NCI-H2227 treated with DMSO at 0.1 percent for 48 hours (cell line): ENCODE measurements at places on chromosomes 12 and 14.
A peak's percentile ranks its signal among the peaks of the same experiment; 100 is the strongest.

- no peak for DNase-seq
Observed at GRCh38 chr12:127300075-127300474, 966.9 kb upstream of the TMEM132C start.

DNA sequence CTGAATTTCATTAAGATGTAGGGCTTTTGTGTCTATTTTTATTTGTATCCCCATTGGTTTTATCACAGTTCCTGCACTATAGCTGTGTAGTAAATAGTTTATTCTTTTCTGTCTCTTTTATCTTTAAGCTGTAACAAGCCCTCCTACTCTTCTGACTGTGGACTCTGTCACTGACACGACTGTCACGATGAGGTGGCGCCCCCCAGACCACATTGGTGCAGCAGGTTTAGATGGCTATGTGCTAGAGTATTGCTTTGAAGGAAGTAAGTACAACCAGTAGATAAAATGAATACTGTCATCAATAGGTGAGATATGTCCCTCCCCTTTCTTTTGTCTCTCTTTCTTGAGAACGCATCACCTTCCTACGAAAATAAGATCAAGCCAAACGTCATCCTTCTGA is 34.1 kb upstream of the CHPT1 start:
- no peak for DNase-seq

DNA sequence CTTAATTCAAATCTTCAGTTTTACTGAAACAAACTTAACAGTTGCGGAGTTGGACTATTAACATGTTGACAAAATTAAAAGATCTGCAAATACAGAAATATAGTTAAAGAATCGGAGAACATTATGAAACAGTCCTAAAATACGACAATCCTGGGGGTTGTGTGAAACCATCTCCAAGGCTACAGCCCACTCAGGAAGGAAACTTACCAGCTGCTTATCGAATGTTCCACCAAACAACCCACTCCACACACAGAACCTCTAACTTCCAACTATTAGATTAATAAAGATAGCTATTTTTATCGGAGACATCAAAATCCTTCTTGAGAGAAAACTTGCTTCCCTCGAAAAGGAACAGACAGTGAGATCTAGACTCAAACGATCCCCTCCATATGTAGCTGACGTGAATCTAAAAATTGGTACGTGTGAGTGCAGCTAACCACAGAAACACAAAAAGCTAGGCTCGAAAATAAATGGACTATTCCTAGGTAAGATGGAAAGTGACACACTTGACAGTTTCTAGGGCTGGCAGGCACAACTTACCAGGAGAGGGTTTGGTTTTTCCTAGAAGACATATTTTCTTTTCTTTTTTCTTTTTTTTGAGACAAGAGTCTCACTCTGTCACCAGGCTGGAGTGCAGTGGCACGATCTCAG is 12.9 kb downstream of the VPS37B start:
- DNase-seq = no peak

DNA sequence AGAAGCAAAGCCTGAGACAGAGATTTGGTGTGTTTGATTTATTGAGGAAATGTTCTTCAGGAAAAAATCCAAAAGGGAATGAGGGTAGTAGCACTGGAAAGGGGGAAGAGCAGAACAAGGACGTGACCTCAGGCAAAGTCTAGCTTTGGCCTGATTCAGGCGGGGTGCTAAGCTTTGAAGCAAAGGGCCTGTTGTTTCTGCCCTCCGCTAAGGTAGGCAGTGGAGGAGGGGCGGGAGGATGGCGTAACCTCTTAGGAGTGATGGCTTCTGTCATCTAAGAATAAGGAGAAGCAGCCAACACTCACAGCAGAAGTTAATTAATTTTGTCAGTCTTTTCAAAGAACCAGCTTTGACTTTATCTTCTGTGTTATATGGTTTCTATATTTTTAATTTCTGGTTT is 20.4 kb downstream of the ABHD12B start:
- DNase-seq = no peak

DNA sequence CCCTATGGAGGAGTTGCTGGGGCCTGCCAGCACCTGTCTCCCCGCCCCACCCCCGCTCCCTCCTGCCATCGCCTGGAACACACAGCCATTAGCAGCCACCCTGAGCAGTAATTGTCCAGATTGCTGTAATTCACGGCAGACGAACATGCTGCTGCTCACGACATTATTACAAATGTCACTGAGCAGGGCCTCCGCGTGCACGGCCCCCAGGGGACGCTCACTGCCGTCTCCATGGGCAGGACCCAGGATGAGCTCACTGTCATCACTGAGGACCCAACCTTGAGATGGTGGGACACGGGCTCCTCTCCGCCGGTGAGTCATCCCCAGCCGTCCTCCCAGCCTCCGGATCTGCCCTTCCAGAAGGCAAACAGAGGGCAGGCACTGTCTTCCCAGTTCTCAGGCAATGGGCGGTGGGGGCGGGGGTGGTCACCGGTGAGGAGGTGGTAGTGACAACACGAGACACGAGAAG is 100.4 kb downstream of the RFLNA start:
- DNase-seq = peak; percentile 66

GRCh38 chr14:102665621-102666020 is 73.2 kb downstream of the RCOR1 start:
- DNase-seq = no peak

- DNase-seq = no peak
Observed at GRCh38 chr14:23431486-23431885, 4.0 kb downstream of the MYH7 start.

DNA sequence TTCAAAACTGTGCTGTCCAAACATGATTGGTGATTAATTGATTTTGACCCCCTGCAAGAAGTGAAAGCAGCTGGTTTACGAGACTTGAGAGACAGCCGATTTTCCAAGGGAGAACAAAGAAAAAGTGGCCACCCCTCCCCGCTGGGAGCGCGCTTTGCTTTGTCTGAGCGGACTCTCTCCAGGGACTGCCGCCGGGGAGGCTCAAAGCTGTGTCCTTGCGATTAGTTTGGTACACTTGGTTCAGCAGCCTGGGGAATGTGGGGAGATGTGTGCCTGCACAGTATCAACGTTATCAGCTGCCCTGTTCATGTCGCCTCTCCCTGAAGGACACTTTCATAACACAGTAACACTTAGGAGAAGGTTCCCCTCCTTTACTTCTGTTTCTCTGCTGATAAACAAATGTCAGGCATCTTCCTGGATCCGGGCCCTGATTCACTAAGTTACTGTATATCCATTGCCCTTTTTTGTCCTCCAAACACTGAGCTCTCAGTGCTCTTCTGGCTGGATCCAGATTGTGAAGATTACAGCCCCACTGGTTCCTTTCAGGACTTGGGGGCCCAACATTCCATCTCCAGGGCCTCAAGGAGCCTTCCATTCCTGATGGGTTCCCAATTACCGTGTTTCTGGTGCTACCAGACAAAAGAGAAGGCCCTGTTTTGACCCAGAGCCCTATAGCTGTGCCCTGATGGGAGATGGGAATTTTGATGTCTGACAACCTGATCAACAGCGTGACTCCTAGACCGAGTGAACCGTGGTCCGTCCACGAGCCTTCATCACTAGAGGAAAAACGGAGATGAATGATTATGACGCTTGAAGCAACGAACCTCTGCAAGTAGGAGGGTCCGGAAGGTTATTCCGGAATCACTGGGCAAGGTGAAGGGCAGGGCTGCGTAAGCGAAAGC is 31.7 kb upstream of the TUBA1C start:
- peak; percentile 62 for DNase-seq

GRCh38 chr14:105041841-105042765 is 21.2 kb upstream of the CDCA4 start:
- no peak for DNase-seq

DNA sequence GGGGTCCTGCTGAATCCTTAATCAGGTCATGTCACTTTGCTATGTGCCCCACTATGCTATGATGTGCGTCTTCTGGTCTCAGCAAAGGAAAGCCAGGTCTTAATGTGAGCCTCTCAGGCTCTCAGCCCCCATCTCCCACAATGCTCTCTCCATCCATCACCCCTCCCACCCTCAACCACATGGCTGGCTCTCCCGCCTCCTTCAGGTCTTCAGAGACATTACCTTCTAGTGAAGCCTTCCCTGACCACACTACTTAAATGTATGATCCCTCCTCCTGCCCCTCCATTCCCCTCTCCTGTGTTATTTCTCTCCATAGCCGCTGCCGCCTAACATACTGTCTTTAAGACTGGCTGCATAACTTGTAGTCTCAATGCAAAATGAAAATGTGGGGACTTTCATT is 50.5 kb downstream of the KRT80 start:
- DNase-seq = no peak

DNA sequence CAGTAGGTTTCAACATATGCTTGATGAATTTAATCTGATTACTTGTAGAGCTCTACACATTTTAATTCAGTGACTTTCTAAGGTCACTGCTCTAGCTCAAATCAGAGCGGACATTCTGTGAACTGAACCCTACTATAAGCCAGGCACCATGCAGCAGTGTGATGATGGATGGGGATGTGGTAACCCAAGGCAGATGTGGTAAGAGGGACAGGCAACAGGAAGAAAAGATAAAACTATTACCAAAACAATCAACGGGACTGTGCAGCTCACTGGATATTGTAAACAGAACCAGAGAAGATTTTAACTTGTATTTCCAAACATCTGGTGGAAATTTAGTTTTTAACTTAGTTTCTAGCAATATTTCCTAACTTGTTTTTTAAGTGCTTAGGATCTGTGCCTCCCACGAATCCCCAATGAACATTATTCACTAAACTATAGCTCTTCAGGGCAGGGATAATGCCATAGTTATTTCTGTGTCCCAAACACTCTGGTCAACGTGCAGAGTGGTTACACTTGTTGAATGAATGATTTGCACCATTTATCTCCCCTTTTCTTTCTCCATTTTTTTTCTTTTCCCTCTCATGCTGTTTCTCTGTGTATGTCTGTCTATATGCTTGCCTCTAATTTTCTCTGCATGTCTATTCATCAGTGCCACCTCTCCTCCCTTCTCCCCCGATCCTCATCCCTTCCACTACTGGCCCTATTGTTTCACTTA is 3.0 kb downstream of the ERO1A start:
- DNase-seq = no peak

GRCh38 chr14:65167072-65167645 is 64.8 kb upstream of the MAX start:
- no peak for DNase-seq

GRCh38 chr14:70789961-70790360 is 19.4 kb downstream of the MAP3K9 start:
- no peak for DNase-seq

DNA sequence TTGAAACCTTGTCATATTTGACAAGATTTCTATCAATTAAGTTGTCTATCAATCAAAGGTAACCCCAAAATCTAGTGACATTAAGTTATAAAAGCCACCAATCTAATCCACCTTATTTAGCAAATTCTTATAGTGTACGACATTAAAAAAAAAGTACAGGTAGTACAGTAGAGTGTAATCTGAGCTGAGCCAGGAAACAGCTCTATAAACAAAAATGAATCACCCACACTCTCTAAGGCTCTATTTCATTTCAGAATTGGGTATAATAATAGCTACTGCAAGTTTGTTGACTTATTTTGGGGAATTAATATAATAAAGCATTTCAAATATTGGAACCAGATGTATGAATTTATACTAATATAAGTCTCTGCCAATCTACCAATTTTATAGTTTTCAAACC is 342.4 kb upstream of the FLRT2 start:
- no peak for DNase-seq

GRCh38 chr12:4031703-4032291 is 158.6 kb upstream of the PARP11 start:
- no peak for DNase-seq

- DNase-seq = peak; percentile 39
Observed at GRCh38 chr14:60981633-60982455, 799 bp downstream of the SLC38A6 start.

- no peak for DNase-seq
Observed at GRCh38 chr12:129790930-129791329, 112.9 kb downstream of the TMEM132D start.

DNA sequence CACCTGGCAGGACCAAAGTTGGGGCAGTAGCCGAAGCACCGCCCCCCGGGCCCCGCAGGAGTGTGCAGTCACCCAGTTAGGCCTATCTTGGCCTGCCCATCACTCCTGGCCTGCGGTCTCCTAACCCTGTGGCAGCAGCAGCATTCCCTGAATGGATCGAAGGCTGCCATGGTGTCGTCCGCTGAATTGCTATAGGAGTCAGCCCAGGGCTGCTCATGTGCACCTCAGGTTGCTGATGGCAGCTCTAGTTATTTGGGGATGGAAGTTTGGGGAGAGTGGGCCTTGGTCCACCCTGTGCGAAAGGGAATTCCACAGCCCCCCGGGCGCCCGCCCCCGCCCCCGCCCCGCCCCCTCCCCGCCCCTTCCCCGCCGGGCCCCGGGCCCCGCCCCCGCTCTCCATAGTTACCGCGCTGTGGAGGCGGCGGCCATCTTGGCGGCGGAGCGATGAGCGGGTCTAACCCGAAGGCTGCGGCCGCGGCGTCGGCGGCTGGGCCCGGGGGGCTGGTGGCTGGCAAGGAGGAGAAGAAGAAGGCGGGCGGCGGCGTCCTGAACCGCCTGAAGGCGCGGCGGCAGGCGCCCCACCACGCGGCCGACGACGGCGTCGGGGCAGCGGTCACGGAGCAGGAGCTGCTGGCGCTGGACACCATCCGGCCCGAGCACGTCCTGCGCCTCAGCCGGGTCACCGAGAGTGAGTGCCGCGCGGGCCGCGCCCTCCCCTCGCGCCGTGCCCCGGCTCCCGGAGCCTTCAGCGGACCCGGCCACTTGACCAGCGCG is at the start of gene UNC119B:
Gene UNC119B, plus strand, starts transcription at position 428 of the 774 bp plus-strand sequence. Its CDS starts 17 bp downstream, at position 445.
- peak; percentile 51 for DNase-seq

DNA sequence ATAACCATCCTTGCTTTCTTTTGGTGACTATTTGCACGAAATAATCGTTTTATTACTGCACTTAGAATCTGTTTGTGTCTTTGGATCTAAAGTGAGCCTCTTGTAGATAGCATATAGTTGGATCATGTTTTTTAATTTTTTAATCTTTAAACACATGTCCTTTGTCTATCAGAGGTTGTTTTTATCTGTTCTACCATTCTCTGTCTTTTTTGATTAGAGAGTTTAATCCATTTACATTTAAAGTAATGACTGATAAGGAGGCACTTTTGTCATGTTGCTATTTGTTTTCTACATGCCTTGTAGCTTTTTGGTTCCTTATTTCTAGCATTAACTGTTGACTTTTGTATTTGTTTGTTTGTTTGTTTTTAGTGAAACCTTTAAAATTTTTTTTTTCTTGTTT is 506.2 kb upstream of the RGS6 start:
- DNase-seq = no peak

- DNase-seq = no peak
Observed at GRCh38 chr12:107461222-107461975, 224.2 kb upstream of the PWP1 start.

DNA sequence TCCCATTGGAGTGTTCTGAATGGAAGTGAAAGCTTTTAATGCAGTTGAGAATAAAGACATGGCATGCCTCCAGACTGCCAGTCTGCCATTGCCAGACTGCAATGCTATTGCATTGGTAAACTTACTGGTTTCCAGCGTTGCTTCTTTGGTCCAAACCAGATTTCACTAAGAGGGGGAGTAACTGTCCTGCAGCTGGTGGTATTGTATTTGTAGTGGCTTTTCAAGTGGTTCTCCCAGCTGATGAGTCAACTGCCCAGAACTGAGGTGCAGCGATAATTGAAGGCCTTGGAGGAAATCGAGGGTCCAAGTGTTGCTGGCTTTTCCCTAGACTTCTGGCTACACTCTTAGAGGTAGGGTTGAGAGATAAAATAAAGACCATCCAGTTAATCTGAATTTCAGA is 31.9 kb downstream of the ERG28 start:
- DNase-seq = peak; percentile 63

- no peak for DNase-seq
Observed at GRCh38 chr12:62604373-62604772, 137.7 kb downstream of the MON2 start.
